ENCODE measurements at places on chromosomes 4 and X.

GRCh38 chr4:6964858-6965257 is 55.2 kb downstream of the TBC1D14 start:
- no peak for DNase-seq

DNA sequence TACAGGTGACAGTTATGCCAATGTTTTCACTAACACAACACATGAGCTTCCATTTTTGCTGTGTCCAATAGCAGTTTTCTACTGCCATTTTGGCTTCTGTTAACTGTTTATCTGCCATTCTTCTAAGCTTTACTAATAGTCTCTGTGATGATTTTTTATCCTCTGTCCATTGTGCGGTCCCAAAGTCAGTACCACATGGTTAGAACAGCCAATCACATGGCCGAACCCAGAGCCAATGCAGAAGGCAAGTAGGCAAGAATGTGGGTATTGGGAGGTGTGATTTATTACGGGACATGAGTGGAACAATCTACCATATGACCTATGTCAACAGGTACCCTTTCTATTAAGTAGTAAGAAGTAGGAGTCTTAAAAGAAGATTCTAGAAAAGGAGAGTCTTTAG is 61.5 kb downstream of the GRIA2 start:
- no peak for DNase-seq

DNA sequence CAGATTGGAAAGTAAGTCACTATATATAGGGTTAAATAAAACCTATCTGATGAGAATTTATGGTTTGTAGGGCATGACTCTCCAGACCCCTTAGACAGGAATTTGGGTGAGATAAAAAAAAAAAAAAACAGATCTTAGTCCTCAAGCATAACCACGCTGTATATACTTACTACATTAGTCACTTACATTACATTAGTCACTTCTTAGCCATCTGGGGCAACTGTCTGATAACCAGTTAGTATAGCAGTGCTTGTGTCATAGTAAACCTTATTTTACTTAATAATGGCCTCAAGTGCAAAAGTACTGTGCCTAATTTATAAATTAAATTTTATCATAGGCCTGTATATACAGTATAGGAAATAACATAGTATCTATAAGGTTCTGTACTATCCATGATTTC is 60.2 kb upstream of the RPS6KA6 start:
- peak; percentile 39 for DNase-seq

DNA sequence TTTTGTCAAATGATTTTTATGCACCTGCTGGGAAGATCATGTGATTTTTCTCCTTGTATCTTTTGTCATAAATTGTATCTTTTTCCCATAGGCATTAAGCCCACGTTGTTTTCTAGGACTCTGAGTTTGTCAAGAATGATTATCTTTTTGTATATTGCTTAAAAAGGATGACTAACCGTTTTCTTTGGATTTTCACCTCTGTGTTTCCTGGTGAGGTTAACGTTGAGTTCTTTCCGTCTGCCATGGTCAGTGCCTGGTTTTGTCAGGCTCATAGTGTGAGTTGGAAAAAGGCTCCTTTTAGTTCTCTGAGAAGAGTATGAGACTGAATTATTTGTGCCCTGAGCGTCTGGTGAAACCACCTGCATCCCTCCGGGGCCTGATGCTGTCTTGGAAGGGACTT is 21.9 kb downstream of the PCGF3 start:
- no peak for DNase-seq

DNA sequence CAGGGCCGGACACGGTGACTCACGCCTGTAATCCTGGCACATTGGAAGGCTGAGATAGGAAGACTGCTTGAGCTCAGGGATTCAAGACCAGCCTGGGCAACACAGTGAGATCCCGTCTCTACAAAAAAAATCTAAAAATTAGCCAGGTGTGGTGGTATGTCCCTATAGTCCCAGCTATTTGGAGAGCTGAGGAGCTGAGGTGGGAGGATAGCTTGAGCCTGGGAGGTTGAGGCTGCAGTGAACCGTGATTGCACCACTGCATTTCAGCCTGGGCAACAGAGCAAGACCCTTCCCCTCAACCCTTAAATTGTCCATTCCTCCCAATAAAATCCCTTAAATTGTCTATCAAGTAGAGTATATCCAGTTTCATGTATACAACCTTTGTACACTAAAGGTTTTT is 17.0 kb downstream of the OTUD6A start:
- DNase-seq = no peak

GRCh38 chrX:41604766-41605543 is 83.8 kb upstream of the GPR34 start:
- no peak for DNase-seq

GRCh38 chr4:172898715-172899114 is 269.9 kb upstream of the GALNT7 start:
- DNase-seq = no peak

- no peak for DNase-seq
These were observed 41.8 kb upstream of the CEP135 start for GRCh38 chr4:55906989-55907388.

DNA sequence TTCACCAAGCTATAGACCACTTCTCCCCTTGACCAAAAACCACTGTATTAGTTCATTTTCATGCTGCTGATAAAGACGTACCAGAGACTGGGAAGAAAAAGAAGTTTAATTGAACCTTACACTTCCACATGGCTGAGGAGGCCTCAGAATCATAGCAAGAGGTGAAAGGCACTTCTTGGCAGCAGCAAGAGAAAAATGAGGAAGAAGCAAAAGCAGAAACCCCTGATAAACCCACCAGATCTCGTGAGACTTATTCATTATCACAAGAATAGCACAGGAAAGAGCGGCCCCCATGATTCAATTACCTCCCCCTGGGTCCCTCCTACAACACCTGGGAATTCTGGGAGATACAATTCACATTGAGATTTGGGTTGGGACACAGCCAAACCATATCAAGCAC is 97.8 kb downstream of the DOCK11 start:
- DNase-seq = no peak

DNA sequence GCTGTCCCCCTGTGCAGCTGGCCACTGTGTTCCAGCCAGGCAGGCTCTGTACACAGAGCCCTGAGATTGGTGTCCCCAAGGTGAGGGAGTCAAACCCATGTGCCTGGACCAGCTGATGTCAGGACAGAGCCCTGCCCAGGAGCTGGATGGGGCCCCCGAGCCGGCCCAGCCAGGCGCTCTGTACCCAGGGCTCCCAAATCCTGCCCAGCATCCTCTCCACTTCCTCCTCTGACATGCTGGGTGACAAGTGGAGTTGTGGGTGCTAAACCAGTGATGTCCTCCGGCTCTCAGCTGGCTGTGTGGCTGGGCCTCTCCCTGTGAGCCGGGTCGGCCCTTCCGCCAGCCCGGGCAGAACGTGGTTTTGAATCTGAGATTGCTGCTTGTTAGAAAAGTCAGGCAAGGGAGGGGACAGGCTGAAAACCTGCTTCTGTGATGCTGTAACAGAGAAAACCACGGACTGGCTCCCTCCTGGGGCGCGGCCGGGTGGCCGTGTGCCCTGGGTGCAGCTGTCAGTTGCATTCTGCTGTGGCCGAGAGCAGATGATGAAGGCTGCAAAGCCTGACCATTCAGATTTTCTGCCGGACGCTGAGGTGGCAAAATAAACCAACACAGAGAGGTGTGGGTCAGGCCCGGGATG is 7.9 kb upstream of the CPLX1 start:
- DNase-seq = no peak

GRCh38 chr4:80365928-80366327 is 30.4 kb downstream of the CFAP299 start:
- peak; percentile 23 for DNase-seq

- peak; percentile 58 for DNase-seq
These were observed 13.9 kb downstream of the TMSB4X start for GRCh38 chrX:12988797-12989196.

DNA sequence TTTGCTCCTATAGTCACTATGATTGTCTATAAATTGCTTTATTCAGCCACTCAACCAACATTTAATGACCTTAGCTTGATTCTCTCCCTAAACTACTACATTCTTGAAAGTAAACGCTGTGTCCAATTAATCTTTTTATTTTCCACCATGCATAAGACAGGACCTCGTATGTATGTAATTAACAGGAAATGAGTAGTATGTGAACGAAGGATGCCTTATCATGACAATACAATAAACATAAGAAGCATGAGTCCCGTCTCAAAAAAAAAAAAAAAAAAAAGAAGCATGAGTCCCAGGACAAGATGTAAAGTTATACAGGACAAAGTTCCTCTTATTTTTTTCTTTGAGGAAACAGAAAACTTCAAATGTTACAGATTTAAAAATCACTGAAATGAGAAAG is 92.5 kb downstream of the PPP3CA start:
- no peak for DNase-seq

DNA sequence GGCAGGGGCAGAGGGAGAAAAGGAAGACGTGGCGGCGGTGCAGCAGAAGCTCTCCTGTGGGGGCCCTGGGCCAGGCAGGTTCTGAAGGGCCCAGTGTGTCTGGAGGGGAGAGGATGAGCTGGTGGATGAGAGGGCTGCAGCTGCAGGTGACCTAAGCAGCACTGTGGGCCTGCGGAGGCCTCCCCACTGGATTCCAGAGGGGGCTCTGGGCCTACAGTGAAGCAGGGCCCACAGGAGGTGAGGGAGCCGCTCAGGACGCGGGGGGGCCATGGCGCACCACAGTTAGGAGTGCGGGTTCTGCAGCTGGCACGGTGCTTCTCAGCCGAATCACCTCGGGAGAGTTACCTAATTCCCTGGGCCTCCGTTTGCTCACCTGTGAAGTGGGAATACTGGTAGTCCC is 10.5 kb downstream of the ABLIM2 start:
- no peak for DNase-seq

GRCh38 chr4:48350871-48351270 is 9.5 kb downstream of the SLAIN2 start:
- no peak for DNase-seq

DNA sequence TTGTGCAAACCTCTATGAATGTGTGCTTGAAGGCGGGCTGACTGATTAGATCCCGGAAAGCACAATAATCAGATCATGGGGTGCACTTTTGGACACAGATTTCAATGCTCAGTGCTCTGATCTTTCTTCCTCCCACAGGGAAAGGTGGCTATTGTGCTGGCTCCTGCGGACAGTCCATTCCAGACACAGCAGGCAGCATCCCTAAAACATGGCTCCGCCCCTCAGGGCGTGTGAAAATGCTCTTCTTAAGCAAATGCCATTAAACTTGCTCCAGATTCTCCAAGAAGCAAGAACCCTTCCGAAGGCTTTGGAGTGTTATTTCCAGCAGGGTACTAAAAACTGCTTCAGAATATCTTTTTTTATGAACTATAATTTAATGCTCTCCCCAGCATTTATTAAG is 100.0 kb downstream of the SLC2A9 start:
- no peak for DNase-seq

DNA sequence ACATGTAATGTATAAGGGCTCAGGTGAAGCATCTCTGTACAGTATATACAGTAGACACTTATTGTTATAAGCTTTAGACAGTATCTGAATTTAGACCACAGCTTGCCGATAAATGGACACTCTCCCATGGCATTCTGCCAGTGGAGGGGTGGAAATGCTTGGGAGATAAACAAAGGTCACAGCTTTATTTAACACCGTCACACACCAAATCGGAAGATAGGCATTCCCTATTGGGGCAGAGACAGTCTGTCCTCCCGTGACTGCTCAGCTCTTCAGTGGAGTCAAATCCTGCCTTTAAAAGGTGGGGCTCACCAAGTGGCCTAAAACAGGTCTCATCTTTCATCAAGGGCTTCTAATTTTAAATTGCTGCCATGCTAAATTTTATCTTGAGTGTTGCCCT is 178.8 kb downstream of the CAMK2D start:
- no peak for DNase-seq

DNA sequence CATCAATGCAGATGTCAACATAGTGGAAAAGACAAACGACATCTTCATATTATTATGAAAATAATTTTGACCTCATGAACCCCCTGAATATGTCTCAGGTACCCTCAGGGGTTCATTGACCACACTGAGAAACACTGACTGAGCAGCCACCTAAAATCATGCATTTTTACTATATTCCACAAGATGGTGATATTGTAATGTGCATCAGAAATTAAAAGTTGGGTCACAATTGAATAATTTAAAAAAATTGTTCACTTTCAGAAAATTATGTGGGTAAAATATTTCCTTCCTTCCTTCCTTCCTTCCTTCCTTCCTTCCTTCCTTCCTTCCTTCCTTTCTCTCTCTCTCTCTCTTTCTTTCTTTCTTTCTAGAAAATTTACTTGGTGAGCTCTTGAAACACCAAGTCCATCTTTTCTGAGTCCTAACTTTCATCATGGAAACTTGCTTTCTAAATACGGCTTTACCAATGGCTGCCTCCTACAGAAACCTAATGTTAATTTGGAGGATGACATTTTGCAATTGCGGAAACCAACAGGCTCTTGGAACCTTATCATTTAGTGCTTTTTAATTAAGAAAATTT is 103.6 kb downstream of the RTL3 start:
- peak; percentile 14 for DNase-seq

- DNase-seq = no peak
These were observed 5.3 kb downstream of the LRRC66 start for GRCh38 chr4:52014903-52015302.

DNA sequence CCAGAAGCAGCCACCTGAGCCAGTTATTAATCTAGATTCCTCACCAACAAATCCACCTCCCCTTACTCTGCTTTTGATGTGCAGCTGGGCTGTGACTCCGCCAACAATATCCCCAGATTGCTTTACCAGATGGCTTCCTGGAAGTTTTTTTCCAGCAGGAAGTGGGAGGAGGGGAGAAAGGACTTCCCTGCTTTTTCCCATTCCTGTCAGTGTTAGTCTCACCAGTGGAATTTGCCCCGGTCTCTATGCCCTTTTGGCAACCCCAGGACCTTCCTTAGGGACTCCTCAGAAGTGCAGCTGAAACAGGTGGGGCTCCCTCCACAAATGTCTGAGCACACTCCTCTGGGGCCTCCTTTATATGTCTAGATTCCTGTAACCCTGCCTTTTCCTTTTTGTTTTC is 465.2 kb upstream of the IGFBP7 start:
- no peak for DNase-seq

- DNase-seq = no peak
These were observed 131.4 kb upstream of the CTSO start for GRCh38 chr4:156085100-156085499.

GRCh38 chrX:19869193-19869592 is 18.2 kb downstream of the SH3KBP1 start:
- no peak for DNase-seq

- DNase-seq = no peak
These were observed 40.8 kb downstream of the DCTD start for GRCh38 chr4:182876427-182876826.

- no peak for DNase-seq
These were observed 127.9 kb downstream of the DHX15 start for GRCh38 chr4:24456431-24456830.

- DNase-seq = peak; percentile 69
These were observed 389.6 kb upstream of the IGFBP7 start for GRCh38 chr4:57499786-57500185.

GRCh38 chr4:99383833-99384392 is 31.4 kb upstream of the ADH1C start:
- no peak for DNase-seq

- DNase-seq = no peak
These were observed 176.5 kb upstream of the CLNK start for GRCh38 chr4:10861036-10861435.

- DNase-seq = peak; percentile 39
These were observed 128.4 kb upstream of the TBC1D9 start for GRCh38 chr4:140884431-140885058.

GRCh38 chr4:94595880-94596483 is 144.2 kb downstream of the PDLIM5 start:
- peak; percentile 26 for DNase-seq
